ENCODE measurements at places on chromosomes 5 and 9.

- no peak for DNase-seq
Observed at GRCh38 chr9:84450029-84450428, 109.5 kb upstream of the SLC28A3 start.

- no peak for DNase-seq
Observed at GRCh38 chr9:68872026-68872501, 141.8 kb downstream of the PRKACG start.

- DNase-seq = no peak
Observed at GRCh38 chr9:127319366-127320114, 55.0 kb downstream of the GARNL3 start.

DNA sequence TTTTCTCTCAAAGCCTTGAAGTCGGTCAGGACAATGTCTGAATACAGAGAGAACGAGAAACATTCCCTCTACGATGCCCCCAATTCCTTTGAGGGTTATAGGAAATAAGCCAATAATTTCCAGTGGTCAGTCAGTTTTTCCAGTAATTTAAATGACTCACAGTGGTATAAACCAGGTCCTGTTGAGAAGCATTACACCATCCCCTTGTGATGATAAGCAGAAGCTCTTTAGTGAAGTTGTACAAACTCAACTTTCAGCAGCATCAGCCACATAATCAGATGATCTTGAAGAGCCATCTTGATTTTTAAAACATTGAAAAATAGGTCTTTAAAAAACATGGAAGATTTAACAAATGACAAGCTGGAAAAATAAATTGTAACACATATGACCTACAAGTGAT, 173.9 kb upstream of the ZNF462 start:
- no peak for DNase-seq

DNA sequence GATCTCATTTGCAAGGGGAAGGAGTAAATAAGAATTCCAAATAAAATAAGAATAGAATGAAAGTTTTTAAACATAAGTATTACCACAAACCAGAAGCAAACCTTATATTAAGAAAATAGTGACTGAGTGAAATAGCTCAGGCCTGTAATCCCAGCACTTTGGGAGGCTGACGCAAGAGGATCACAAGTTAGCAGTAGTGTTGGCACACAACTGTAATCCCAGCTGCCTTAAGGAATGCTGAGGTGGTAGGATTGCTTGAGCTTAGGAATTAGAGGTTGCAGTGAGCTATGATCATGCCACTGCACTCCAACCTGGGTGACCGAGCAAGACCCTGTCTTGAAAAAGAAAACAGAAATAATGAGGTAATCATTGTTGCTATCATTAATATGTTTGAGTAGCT, 47.0 kb downstream of the APC start:
- DNase-seq = no peak

- no peak for DNase-seq
Observed at GRCh38 chr9:70256123-70256551, 2.6 kb upstream of the SMC5 start.

DNA sequence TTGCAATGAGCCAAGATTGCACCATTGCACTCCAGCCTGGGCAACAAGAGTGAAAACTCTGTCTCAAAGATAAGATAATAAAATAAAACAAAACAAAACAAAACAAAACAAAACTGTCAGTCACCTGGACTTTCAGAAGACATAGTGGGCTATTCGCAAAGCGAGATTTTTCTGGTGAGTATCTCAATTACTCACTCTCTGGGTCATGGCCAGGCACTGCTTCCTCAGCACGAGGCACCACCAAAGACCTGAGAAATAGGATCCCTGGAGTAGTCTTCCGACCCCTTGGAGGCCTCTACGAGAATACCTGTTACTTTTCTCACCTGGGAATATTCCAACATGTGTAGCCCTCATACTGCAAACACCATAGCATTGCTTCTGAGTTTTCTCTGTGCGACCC, 201.7 kb upstream of the ZNF618 start:
- no peak for DNase-seq

DNA sequence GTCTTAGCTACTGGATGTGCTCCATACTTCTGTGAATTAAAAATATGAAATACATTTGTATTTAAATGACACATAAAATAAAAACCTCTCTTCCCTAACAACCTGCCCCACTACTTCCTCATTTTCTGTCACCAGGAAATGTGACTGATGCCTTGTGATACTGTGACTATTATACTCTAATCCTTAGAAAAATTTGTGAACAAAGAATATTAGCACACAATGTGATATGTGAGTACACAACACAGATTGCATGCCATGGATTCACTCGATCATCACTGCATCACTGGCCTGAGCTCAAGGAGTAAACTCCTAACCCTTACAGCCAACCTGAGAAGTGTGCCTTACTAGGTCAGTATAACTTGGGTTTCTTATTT, 281.0 kb downstream of the EFNA5 start:
- no peak for DNase-seq
